RWPE1 (cell line): ENCODE measurements at places on chromosomes 1 and 21.

DNA sequence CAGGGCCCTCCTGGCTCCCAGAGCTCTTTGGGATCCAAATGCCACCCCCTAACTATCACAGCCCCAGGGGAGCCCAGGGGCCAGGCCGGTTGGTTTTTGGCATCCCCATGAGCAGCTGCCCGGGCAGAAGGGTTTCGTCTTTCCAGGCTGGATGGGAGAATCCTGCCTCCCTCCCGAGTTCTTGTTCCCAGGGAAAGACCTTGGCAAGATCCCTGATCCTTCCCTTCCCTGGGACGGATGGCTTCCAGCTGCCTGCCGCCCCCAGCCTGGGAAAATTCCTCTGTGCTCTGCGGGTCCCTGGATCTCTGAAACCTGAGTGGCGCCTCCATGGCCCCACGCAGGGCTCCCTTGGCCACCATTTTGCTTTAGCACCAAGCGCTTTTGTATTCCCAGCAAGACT is 55.6 kb downstream of the TAS1R2 start:
- no peak for DNase-seq

DNA sequence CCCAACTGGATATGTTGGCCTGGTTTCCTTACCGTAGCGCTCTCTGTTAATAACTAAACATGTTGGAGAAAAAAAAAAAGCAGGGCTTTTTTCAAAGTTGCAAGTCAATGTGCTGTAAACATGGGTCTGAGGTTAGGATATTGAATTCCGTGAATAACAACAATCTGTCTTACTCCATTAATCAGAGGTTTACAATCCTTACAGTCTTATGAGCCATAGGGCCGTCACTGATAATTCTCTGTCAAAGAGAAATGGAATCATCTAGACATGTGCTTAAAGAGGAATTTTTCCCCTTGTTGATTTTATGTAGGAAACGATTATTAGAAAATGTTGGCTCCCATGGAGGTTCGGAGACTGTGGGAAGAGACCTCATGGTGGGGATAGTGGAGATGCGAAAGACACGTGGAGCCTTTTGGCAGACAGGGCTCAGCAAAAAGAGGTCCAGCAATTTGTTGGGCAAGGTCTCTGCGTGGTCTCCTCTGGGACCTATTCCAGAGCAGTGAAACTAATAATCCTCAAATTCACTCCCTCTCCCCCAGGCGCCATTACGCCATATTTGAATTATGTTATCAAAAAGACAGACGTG is 83.5 kb upstream of the CLDN14 start:
- DNase-seq = no peak

GRCh38 chr1:90305577-90305976 is 310.7 kb downstream of the ZNF326 start:
- DNase-seq = no peak

GRCh38 chr1:36879613-36880012 is 154.7 kb downstream of the GRIK3 start:
- no peak for DNase-seq

DNA sequence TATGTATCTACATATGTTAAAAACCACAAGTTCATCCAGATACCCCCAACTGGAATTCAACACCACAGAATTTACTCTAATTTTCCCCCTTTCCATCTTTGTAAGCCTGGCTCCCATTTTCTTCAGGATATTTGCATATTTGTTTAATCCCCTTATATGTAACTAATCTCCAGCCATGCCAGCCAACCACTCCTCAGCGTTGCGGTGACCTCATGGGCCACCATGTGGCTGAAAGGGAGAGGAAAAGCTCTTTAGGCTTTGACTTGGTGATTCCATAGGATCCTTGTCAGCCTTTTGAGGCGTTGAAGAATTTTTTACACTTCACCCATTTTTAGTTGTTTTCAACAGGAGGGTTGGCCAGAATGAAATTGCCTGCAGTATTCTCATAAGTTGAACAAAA is 10.0 kb downstream of the CLDN19 start:
- no peak for DNase-seq

- DNase-seq = no peak
Observed at GRCh38 chr1:229124116-229124515, 146.8 kb upstream of the RAB4A start.

DNA sequence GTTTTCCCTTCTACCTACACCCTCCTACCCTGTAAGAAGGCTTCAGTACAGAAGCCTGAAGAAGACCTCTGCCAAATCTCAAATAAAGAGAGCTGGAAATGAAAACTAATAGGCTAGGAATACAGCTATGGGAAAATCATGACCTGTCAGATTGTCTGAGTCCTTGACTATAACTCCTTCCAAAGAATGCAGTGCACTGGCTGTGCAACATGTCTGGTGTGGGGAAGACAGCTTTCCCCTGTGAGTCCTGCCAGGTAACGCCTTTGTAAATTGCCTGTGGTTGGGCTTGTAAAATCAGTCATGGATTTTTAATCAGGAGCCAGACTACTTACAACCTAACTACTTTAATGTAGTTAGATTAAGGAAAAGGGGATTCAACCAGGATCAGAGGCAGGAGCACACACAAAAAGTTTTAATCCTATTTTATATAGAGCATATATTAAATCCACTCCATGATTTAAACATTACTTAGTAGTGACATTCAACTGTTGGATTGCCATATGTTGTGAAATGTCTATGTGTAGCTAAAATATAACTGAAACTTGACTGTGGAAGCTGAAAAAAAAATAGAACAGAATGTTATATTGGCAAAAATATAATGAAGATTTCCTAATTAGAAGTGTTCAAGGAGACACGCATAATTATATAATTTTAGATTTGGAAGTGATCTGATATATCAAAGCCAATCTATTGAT is 1667.8 kb downstream of the KCNT2 start:
- DNase-seq = no peak

- no peak for DNase-seq
Observed at GRCh38 chr1:205733438-205734175, 16.4 kb downstream of the NUCKS1 start.

DNA sequence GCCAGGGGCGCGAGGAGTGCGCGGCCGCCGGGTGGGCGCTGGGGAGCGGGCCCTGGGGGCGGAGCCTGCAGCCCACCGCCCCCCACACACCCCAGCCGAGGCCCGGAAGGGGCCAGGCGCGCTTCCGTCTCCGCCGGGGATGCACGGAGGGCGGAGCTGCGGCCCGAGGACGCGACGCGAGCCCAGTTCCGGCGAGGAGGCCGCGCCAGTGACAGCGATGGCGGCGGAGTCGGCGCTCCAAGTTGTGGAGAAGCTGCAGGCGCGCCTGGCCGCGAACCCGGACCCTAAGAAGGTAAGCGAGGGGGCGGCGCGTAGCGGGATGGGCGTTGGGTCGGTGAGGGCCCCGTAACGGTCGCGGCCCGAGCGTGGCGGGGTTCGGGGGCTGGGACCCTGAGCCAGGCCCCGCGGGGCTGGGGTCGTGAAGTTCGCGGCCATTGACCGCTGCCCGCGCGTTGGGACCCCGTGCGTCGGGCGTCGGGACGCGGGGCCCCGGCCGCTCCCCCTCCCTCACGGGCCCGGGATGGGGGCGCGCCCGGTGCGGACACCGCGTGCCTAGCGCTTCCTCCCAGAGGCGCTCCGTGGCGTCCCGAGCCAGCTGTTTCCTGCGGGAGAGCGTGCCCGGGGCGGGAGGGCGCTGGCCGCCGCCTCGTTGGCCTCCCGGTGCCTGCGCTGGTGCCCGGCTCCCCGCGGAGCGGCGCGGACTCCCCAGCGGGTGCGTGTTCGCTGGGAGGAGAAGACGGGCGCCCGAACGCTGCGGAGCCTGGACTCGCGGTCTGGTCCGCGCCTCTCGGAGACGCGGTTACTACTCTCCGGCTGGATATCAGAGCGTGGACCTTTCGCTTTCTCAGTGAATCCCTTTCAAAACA is at the start of gene ELOA:
Gene ELOA (plus strand): TSS at position 185 of the 866 bp plus-strand sequence. CDS start 33 bp downstream, at position 218.
- DNase-seq = peak; percentile 60

- DNase-seq = no peak
Observed at GRCh38 chr1:56639211-56639610, 5.9 kb upstream of the PRKAA2 start.

DNA sequence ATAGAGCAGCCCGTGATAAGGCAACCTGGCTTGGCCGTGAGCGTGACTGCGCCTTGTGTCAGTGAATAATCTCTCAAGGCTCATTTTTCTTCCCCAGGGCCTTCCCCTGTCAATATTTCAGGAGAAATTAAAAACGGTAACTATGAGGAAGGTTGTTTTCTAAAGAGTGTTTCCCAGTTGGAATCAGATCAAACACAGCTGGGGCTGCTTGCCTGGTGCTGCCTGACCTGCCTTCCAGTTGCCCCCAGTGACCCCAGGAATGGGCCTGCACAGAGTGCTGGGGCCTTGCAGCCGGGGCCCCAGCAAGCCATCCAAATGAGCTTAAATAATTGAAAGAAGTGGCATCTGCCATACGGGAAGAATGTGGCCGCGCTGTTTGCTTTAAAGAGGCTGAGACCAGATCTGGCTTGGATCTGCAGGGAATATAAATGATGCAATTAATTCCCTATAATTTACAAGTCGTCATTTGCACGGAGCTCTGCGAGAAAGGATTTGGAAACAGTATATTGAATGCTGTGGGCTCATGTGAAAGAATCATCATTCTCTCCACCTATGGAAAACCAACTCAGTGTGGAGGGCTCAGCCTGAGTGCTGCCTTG is 203.9 kb downstream of the C1orf94 start:
- no peak for DNase-seq

GRCh38 chr1:230868736-230869385 is 540 bp upstream of the C1orf198 start:
- no peak for DNase-seq

DNA sequence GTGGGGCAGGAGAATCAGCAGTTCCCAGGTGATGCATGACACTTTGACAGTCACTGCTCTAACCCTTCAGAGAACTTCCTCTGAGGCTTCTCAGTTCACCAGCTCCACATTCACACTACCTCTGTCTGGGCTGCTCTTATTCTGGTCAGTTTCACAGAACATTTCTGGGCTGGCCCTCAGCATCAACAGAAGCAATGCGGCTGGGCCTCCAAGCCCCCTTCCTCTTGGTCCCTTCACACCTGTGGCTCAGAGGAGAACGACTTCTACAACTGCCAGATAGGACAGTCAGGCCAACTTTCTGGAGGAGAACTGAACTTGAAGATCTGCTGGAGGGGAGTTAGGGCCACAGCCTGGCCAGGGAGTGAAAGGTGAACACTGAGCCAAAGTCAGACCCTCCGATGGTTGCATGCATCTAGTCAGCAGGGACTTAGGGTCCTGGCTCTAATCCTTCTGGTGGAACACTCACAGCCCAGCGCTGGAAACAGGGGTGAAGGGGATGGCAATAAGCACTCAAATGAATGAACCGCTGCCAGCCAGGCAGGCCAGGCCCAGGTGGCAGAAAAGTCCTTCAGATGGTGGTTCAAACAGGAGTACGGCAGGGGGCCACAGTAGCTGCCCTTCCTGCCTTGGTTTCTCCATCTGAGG is 274.1 kb downstream of the FOXD2 start:
- no peak for DNase-seq

DNA sequence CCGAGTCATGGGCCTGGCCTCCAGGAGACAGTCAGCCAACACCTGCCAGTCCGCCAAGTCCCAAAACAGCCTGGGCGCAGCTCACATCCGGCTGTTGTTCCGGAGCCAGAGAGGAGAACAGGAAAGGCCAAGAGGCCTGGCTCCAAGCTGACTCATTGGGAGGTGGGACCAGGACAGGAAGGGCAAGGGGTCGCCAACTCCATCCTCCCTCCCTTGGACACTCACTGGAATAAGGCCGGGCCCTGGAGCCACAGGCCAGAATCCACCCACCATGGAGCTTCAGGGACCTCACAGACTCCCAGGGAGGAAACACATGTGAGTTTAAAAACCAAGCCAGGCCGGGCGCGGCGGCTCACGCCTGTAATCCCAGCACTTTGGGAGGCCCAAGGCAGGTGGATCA is 25.1 kb upstream of the CLIC4 start:
- DNase-seq = no peak

- DNase-seq = no peak
Observed at GRCh38 chr1:3922851-3923250, 22.8 kb upstream of the C1orf174 start.

DNA sequence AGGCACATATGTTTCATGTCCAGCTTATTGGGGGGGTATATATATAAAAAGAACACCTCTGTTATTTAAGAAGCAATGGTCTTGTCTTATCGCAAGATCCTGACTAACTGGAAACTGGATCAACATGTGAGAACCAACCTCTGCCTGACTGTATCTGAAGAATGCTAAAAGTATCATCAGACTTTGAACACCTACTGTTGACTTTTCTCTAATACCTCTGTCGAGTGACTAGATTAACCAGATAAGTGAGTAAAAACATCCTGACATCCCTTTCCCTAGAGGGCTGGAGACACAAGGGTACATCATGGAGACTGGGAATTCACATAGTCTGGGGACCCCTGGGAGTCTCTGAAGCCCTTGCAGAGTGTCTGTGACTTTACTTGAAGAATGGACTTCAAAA is 26.3 kb upstream of the PIGC start:
- DNase-seq = no peak

GRCh38 chr1:68046885-68047658 is 3.4 kb downstream of the DIRAS3 start:
- DNase-seq = no peak

GRCh38 chr1:178467837-178468236 is 28.9 kb downstream of the CLEC20A start:
- DNase-seq = no peak

DNA sequence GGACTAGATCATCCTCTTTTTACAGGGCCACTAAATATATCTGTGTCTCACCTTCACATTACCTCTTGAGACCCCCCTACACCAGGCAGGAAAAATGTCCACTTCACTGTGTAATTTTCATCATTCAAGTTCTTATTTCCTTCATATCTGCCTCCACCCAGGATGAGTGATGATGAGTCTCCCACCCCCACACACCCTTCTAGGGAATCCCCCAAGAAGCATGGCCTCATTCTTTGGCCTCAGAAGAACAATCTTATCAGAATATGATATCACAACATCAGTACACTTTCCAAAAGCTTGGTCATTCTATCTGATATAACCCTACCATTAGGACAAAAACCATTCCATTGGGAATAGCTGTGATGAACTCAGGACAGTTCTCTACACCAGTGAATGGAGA is 170.3 kb upstream of the DUSP10 start:
- no peak for DNase-seq

GRCh38 chr1:88228114-88228513 is 456.0 kb upstream of the PKN2 start:
- no peak for DNase-seq

- DNase-seq = peak; percentile 13
Observed at GRCh38 chr21:26448751-26449150, 124.3 kb downstream of the CYYR1 start.

- DNase-seq = no peak
Observed at GRCh38 chr1:154240294-154240833, 19.6 kb downstream of the UBAP2L start.

DNA sequence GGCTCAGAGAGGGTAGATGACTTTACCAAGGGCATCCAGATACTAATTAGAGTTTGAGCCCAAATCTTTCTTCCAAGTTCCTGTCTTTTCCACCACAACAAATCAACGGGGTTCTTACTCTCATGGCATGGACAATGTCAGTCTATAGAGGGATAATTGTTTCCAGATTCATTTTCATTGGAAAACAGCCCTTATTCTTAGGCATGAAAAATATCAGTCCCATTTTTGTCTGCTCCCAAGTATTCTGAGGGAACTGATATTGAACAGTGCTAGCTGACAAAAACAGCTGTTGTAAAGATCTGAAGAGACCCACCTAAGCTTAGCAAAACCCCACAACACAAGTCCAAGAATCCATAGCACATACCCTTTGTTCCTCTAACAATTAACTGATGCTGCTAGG is 349.1 kb upstream of the BEND5 start:
- DNase-seq = no peak
